ENCODE measurements at places on chromosomes 4 and X.

- no peak for DNase-seq
Observed at GRCh38 chrX:11678158-11678557, 12.4 kb upstream of the ARHGAP6 start.

- no peak for DNase-seq
Observed at GRCh38 chr4:146508229-146508939, 13.4 kb downstream of the SLC10A7 start.

DNA sequence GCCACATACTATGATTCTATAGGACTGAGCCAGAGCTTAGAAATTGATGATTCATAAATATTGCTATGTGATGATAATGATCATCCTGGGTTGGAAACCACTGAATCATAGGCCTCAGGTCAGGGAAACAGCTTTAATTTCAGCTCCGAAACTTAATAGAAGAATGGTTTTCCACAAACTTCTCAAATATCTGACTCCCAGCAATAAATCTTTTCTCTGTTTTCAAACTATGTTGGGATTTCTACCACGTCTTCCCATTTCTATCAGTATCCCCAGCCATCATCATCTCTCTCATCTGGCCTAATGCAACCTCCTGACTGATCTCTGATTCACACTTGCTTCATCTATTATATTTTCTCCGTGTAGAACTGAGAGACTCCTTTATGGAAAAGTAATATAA, 521.8 kb upstream of the AGA start:
- no peak for DNase-seq

DNA sequence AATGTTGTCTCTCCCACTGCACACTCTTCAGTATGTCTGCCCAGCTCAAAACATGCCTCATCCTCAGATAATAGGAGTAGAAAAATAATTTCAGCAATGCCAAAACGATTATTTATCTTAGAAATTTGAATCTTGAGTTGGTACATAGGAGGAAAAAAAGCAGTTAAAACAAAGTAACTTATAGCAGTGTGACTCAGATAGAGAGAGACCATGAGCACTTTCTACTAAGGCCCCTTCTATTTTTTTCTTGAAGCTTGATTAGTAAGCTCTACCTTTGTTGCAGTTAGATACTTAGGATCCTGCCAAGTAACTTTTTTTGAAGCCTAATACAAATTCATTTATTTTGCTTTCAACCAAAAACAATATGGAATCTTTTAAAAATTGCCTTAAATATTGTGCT, 212.3 kb downstream of the MAD2L1 start:
- DNase-seq, result no peak

DNA sequence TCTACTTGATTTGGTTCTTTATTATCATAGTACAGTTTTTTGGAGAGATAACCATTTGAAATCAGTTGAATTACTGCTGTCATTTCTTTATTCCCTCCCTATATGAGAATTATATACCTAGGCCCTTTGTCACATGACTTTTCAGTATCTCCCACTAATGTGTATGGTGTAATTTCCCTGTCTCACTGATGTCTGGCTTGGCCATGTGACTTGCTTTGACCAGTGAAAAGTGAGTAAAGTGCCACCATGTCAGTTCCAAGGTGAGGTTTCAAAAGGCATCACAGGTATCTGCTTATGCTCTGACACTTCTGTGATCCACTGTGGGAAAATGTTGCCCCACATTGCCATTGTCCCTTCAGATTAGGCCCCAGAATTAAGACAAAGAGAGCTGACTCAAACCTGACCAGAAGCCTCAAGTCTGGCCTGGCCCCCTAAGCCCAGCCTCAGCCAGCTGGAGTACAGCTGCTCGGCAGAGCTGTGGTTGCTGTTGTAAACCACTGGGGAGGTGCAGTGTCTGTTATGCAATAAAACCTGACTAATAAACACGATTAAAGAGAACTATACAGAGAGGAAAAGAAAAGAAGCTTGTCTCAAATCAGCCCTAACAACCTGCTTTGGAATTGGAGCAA, 27.5 kb downstream of the SETD7 start:
- DNase-seq, result no peak

GRCh38 chr4:141142423-141142822, 9.2 kb upstream of the RNF150 start:
- no peak for DNase-seq

DNA sequence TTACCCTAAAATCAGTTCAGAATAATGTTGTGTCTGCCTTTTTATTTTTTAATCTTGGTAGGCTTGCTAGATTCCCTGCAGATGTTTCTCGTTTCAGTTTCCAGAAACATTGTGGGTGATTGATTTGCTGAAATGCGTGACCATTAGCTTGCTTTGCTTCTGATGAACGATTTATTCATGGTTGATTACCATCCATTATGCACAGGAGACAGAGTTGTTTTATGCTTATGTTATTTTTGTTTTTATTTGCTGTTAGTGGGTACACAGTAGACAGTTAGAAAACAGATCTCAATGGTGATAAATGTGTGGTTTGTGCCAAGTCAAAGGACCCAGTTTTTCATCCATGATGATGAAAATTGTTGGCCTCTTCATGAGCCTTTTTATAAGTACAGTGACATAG, 455.6 kb upstream of the BOD1L1 start:
- DNase-seq, result no peak

- DNase-seq, result no peak
Observed at GRCh38 chr4:62797221-62797620, 1597.1 kb downstream of the ADGRL3 start.

DNA sequence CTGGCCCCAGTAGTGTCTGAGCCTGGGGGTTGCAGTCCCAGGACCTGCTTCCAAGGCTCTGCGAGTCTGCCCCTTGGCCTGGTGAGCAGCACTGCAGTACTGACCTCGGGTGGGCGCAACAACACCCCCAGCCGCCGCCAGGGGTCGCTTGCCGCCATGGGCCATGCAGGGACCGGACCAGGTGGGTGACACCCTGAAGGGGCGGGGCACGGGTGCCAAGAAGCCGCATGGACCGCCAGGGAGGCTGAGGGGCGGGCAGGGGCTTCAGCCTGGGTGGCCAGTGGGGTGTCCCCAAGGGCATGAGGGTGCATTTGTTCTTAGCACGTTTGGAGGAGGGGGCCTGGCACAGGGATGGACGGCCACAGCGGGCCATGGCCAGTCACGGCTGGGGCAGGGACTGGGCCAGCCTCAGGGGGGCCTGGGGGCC, 25.0 kb downstream of the TACC3 start:
- DNase-seq, result peak; percentile 90

DNA sequence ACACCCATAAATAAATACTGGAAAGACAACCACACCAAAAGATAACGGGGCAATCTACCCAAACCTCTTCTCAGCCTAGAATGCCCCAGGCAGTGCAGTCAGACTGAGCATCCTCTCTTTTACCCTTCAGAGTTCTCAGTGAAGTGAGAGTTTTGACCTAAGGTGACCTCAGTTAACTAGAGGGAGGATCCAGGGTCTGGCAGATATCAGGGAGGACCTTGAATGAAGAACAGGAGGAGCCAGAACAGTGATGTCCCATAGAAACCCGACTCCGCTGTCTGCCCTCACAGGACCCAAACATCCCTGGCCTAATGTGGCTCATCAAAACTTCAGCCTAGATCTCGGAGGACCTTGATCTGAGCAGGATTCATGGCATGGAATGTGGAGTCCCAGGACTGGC, at the start of gene MAGEB3:
TSS of gene MAGEB3 (plus strand) at position 263 of the 400 bp plus-strand sequence. CDS start 5,268 bp downstream, outside the sequence.
- DNase-seq, result no peak

DNA sequence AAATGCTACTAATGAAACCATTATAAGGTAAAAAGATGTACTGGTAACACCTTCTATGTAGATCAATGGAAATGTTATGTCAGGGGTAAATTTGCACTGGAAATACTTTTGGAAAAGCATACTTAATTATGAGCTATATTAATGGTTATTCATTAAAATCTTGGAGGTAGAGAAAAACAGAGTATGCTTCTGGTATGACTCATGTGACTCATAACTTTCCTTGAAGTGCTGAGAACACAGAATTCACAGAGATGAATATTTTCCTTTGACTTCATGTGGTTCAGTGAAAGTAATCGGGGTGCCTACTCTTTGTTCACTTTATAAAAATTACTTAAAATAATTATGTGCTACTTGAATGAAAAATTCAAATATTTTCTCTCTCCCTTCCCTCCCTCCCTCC, 254.2 kb downstream of the KCTD8 start:
- DNase-seq, result no peak

DNA sequence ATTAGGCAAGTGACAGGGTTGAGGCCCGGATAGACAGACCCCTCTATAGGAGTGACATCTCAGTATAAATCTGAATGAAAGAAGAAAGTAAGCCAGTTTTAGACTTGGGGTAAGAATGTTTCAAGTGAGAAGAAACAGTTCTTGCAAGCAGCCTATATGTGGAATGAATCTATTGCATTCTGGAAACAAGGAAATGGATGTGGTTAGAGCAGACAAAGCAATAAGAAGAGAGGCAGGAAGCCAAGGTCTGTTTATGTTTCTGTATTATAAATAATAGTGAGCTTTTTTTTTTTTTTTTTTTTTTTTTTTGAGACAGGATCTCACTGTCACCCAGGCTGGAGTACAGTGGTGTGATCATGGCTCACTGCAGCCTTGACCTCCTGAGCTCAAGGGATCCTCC, 255.8 kb downstream of the UNC5C start:
- DNase-seq, result no peak

GRCh38 chr4:185309770-185310169, 86.0 kb downstream of the LRP2BP start:
- DNase-seq, result no peak

DNA sequence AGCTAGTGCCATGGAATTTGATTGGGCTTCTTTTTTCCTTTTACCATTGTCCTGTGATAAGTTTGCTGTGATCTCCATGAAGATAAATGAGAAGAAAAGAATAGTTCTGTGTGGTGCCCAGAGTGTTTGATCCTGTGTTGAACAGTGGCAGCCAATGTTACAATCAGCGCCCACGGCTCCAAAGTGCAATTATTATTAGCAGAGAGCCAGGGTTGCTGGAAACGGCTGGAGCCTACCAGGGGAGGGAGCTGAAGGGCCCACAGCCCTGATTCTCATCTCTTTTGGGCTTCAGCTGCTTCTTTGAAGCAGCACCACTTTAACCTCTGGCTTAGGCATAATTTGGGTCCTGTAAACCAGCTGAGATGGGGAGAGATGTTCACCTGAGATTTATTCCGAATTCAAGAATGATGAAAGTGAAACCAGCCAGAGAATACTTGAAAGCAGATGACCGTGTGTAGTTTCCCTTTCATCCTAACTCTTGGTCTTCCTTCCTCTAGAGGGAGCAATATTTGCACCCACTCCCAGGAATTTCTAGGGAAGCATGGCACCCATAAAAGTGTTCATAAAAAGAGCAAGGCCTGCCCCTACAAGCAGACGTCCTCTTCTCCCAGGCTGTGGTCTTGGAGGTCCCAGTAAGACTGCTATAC, 298.3 kb downstream of the EVC2 start:
- no peak for DNase-seq

DNA sequence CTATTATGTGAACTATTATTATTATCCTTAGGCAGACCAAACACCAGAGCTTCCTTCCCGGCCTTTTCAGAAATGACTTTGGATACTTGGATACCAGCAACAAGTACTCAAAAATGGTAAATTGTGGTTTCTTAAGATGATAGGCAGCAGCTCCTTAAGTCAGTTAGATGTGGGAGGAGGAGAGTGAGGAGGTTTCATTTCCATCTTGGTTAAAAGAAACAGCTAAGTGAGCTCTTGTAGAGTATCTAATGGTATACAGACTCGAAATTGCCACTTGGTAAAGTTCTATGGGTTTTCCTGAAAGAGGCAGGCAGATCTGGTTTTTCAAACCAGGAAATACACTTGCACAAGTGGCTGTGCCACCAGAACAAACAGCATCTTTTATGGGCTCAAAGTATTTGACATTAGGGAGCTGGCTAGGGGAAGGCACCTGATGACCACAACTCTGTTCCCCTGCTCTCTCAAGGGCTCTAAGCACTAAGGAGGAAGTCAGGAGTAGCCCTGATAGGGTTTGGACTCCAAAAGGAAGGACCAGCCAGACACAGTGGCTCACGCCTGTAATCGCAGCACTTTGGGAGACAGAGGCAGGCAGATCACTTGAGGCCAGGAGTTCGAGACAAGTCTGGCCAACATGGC, 130.9 kb downstream of the TMEM164 start:
- no peak for DNase-seq

GRCh38 chr4:55169352-55169961, 44.1 kb upstream of the KDR start:
- DNase-seq, result no peak

GRCh38 chr4:110159541-110159940, 38.9 kb downstream of the ELOVL6 start:
- DNase-seq, result no peak

GRCh38 chrX:79266702-79267101, 100.4 kb downstream of the ITM2A start:
- DNase-seq, result no peak

GRCh38 chr4:138889216-138889615, 126.4 kb upstream of the NOCT start:
- DNase-seq, result no peak

GRCh38 chr4:8410641-8411271, 29.8 kb downstream of the ACOX3 start:
- DNase-seq, result no peak

DNA sequence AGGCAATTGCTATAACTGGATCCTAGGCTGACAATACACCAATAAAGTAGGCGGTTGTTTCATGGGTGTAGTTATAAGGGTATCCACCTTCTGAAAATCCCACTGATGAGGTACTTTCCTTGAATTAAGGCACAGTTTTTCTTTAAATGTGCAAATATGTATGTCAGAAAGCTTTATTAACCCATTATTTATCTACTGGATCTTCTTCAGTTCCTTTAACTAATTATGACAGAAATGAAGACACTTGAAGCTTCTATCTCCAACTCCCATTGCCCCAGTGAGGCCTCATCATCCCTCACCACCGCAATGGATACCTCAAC, 159.6 kb upstream of the KLF3 start:
- no peak for DNase-seq

GRCh38 chr4:87688316-87688715, 38.2 kb downstream of the DMP1 start:
- DNase-seq, result no peak

- DNase-seq, result no peak
Observed at GRCh38 chr4:115763051-115763450, 649.6 kb upstream of the NDST4 start.

GRCh38 chr4:24727390-24728224, 67.8 kb upstream of the SOD3 start:
- DNase-seq, result no peak

- no peak for DNase-seq
Observed at GRCh38 chr4:116064331-116064730, 950.9 kb upstream of the NDST4 start.

GRCh38 chr4:75545526-75545925, 10.3 kb upstream of the ODAPH start:
- no peak for DNase-seq

GRCh38 chr4:55736605-55737183, 82.9 kb upstream of the EXOC1L start:
- DNase-seq, result no peak

All from activated naive CD8-positive, alpha-beta T cell treated with anti-CD3 and anti-CD28 coated beads for 36 hours (primary cell).